Activated CD4-positive, alpha-beta T cell treated with anti-CD3 and anti-CD28 coated beads for 4 hours (primary cell): ENCODE measurements at places on chromosomes 5 and 9.

GRCh38 chr5:74839229-74839628, 27.0 kb downstream of the FAM169A start:
- DNase-seq, result no peak

DNA sequence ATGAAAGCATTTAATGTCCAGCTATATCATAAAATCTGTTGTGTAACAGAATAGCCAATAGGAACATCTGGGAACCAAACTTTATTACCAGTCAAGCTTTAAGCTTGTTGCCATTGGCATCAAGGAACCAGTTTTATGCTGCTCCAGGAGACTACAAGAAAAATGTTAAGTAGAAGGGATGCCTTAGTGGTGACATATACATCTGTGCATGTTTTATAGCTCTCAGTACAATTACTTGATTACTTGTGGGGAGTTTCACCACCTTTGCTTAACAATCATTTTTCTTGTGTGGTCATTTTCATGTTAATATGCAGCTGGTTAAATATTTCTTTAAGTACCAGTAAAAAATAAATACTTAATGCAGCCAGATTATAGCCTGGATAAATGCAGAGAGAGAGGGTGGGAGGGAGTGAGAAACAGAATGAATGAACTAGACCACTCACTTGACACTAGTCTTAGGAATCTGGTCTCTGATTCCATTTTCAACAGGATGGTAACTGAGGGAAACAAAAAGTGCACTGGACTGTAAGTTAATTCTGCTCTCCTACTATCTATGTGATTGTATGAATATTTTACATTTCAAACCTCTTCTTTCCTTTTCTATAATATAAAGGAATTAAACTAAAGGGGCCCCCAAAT, 35.7 kb upstream of the LURAP1L start:
- no peak for DNase-seq

DNA sequence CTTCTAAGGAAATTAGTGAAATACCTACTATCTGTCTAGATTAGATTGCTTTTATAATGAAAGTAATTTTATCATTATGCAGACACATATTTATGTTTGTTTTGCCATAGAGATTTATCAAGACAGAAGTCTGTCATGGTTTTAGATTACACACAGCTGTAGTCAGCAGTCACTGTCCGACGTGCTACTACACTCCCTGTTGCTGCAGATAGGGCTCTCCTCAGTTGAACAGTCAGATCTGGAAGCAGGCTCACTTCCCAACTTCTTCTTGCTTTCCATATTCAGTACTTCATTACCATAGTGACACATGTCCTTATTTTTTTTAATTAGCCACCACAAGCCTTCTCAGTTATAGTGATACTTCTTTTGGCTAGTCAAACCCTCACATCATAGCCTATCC, 329.9 kb upstream of the ITGA1 start:
- no peak for DNase-seq

DNA sequence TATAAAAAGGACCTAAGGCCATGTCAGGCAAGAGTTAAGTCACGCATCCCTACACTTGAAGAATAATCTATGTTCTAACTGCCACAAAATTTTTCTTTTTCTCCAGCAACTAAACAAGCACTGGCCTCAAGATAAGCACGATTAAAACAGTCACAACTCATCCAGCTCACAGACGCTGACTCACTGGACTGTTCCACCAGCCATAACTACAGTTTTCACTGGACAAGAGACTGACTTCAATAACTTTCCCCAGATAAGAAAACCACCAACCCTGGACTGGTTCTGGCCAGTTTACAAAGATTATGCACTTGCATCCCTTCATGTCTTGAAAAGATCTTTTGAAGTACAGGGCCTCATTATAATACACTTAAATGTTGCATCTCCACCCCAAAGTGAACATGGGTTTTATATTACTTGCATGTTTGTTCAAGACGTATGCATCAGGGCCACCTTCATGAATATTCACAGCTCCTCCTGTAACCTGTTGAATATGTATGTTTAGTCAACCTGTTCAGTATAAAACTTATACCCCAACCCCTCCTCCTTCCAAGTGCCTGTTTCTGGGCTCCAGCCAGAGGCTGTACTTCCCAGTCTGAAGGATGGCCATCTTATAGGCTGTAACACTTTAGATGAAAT, 129.3 kb upstream of the EPB41L4A start:
- DNase-seq, result no peak

GRCh38 chr9:127662617-127663016, 44.2 kb upstream of the CFAP157 start:
- DNase-seq, result no peak

GRCh38 chr5:103305809-103306208, 47.2 kb downstream of the MACIR start:
- no peak for DNase-seq

DNA sequence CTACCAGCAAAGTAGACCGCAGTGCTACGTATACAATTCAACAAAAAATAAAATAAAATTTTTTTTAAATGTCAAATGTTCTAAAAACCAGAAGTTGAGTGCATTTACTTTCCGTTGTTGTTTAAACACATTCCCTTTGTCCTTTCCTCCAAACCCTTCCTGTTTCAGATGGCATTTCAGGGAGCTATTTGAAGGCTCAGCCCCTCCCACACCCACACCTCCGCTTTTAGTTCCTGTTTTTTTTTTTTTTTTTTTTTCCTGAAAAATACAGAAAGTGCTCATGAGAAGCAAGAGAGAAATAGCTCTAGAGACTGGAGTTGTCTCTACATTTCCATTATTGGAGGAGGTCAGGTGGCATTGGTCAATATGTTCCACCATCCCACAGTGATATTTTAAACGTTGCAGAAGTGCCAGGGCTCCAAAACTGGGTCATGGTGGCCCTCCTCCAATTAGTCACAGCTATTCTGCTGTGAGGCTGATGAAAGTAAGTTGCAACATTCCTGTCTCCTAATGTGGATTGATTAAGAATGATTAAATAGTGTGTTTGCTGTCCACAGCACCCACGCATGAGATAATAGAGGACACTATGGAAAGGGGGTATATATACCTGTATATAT, 106.9 kb downstream of the GABRG2 start:
- DNase-seq, result no peak

- DNase-seq, result no peak
Observed at GRCh38 chr9:106622164-106622487, 240.8 kb upstream of the ZNF462 start.

DNA sequence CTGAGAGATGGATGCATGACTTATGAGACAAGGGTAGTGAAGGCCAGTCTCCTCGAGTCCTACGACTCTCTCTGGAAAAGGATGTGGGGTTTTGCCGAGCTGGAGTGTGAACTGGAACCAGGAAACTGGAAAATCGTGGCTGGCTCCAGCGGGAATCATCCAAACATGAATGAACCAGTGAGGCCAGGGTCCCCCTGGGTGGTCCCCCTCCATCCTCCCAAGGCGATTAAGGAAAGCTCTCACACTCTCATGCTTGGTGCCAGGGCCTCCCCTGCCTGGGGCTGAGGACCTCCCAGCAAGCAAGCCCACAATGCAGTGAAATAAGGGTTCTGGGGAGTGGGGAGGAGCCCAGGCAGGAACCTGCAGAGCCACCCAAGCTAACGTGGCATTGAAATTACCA, 9.6 kb upstream of the AMBP start:
- no peak for DNase-seq

DNA sequence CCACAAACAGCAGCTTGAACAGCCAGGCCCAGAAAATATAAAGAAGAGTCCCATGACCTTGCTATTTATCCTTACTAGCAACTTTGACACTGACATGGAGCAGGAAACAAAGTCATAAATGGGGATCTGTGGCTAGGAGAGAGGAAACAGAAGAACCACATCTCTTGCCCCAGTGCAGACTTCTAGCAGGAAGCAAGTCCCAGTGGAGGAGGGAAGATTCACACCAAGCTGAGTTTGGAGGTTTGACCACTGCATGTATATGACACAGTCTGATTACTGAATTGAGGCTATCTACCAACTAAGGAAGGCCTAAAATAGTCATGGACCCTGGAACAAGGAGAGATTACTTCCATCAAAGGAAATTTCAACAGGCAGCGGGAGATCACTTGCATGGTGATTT, 51.4 kb downstream of the CDH6 start:
- no peak for DNase-seq

DNA sequence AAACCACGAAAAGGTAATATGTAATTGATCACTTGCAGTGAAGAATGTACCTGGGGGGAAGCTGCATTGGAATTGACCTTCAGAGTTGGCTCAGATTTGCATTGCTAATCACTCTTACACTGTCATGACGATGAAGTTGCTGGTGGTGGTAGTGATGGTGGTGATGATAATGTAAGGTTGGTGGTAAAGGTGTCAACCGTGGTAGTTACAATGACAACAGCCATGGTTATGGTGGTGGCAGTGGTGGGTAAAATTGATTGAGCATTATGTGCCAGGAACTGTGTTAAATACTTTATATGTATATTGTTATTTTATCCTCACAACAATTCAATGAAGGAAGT, 282.4 kb downstream of the NR3C1 start:
- no peak for DNase-seq

- no peak for DNase-seq
Observed at GRCh38 chr5:139164020-139164419, 34.1 kb downstream of the SIL1 start.

- DNase-seq, result no peak
Observed at GRCh38 chr9:111187376-111187775, 142.6 kb downstream of the OR2K2 start.

- no peak for DNase-seq
Observed at GRCh38 chr5:71014176-71014575, 11.0 kb downstream of the NAIP start.

DNA sequence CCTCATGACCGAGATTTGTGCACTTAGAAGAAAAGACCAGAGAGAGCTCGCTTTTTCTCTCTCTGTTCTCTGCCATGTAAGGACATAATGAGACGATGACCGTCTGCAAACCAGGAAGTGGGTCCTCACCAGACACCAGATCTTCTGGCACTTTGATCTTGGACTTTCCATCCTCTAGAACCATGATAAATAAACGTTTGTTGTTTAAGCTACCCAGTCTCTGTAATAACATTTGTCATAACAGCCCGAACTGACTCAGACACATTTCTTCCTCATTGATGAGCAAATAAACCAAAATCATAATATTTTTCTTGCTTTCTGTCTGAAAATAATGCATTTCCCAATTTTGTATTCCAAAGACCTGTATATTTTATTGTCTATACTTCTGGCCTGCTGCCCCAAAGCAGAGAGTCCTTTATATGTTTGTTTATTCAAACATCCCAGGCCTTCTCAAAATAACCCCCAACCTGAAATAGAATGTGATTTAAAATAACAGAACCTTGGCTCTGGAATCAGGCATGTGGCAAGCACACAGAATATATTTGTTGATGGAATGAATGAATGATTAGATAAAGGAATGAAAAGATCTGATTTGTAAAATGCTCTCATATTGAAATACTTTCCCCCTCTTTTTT, 396.5 kb downstream of the ADGRV1 start:
- no peak for DNase-seq

DNA sequence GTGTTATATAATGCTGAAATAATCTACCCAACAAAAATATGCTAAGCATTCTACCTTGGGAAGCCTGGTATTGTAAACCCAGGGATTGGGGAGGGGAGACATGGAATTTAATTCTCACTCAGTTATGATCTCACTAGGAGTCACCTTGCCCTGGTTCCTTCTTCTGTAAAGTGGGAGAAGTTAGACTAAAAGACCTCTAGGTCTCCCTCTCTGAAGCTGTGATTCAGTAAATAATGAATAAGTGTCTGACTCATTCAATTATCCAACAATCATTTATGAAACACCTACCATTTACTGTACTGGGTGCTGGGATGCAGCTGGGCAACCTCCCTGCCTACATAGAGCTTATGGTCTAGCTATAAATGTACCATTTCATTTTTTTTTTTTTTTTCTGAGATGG, 20.2 kb upstream of the SPARC start:
- DNase-seq, result no peak

- peak; percentile 67 for DNase-seq
Observed at GRCh38 chr5:138752951-138753793, at the start of gene CTNNA1. TSS of gene CTNNA1 (plus strand) at chr5:138753425. CDS start at chr5:138781925, 28,500 bp downstream.
